Stimulated activated CD8-positive, alpha-beta memory T cell treated with anti-CD3 and anti-CD28 coated beads, Interleukin-7, amount 100 ng/mL, for 48 hours (primary cell): ENCODE measurements at places on chromosomes 3 and 15.
A peak's percentile ranks its signal among the peaks of the same experiment; 100 is the strongest.

- DNase-seq = no peak
These were observed 52.8 kb downstream of the LSM3 start for GRCh38 chr3:14231145-14231990.

DNA sequence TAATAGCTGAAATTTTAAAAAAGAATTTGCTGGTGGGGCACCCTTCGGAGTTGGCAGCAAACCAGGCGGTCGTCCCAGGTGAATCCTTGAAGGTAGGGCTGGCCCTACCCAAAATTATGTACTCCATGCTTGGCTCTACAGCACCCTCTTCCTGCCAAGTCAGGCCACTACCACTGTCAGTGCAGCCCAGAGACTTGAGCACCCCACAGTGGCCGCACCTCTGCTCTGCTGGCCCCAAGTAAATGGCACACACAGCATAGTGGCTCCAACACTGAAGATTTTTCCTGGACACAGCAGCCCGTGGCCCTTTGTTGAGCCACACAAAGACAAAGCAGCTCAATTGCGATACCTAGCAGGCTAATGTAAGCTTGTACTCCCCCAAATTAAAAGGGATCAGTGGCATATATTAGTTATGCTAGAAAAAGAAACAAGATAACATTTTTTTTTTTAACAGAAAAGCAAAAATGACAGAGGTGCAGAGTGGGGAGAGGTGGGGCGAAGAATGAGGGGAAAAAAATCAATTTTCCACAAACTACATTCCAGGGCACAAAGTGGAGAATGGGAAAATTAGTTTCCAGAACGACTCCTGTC lies 250.5 kb downstream of the UACA start:
- peak; percentile 43 for DNase-seq

GRCh38 chr3:65130782-65131181 lies 443.0 kb upstream of the ADAMTS9 start:
- no peak for DNase-seq

- DNase-seq = no peak
These were observed 142.4 kb upstream of the RGMA start for GRCh38 chr15:93231261-93231925.

- DNase-seq = no peak
These were observed 33.1 kb downstream of the RAB11A start for GRCh38 chr15:65902373-65902772.

DNA sequence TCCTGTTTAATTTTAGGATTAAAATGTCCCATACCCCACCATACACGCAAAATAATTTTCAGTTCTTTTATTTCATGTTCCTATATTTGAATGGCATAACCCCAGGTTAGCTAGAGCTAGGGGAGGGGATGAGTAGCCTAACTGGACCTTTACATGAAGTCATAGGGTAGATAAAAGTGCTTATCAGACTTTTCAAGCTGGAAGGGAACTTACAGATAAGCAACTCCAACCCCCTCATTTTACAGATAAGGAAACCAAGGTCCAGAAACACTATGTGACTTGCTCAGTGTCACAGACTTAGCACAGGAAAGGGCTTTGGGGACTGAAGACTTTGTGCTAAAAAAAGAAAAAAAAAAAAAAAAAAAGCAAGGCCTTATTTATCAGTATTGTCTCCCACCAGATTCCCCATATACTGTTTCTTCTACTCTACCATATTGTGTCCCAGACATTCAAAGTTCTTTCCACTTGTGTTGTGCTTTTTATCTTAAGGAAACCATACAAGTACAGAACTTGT lies 10.6 kb upstream of the TNIK start:
- no peak for DNase-seq

- DNase-seq = no peak
These were observed 45.0 kb upstream of the FGF12 start for GRCh38 chr3:192772240-192772894.

DNA sequence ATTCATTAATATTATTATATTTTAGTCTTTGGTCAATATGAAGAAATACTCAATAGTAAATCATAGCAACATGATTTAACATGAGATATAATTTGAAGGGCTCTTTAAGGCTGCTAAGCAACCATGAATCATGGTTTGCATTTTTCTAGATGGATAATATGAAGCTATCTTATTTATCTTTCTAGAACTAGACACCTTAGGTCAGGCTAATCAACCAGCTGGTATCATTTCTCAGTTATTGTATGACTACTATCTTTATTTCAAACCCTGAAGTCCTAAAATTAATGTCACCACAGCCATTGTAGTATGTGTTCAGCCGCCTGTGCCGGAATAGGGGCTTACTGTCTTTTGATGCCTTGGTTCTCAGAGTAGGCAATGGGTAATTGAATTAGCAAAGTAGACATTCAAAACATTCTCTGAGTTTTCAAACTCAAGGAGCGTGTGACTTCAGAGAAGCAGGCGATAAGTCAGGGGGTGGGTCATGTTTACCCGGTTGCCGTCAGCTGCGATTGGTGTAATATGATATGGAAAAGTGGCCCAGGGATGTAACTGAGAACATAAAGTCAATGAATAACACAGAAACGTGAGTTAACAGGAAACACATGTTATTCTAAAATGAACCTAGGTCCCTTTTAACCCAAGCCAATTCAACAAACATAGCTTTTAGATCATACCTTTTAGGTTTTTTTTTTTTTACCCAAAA lies 93.4 kb upstream of the CTDSPL start:
- DNase-seq = no peak

DNA sequence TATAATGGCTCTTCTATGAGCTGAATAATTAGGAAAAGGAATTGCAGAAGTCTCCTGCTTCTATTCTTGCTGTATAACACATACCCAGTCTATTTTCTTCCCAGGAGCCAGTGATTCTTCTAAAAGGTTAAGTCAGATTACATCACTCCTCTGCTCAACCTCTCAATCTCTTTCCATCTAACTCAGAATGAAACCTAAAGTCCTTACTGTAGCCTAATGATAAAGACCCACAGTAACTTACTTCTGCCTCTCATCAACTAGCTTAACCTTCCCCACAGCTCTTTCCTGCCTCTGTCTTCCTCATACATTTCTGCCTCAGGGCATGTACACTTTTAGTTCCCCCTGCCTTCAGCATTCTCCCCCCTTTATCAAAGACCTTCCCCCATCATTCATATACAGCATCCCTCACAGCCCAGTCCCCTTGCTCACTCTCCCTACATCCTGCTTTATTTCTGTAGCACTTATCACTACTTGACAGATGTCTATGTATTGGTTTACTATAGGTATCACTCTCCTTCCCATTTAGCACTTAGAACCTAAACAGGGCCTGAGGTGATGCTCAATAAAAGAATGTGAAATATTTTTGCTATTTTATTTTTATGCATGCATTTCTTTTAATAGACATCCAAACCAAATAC lies 28.5 kb upstream of the CMTM6 start:
- no peak for DNase-seq

DNA sequence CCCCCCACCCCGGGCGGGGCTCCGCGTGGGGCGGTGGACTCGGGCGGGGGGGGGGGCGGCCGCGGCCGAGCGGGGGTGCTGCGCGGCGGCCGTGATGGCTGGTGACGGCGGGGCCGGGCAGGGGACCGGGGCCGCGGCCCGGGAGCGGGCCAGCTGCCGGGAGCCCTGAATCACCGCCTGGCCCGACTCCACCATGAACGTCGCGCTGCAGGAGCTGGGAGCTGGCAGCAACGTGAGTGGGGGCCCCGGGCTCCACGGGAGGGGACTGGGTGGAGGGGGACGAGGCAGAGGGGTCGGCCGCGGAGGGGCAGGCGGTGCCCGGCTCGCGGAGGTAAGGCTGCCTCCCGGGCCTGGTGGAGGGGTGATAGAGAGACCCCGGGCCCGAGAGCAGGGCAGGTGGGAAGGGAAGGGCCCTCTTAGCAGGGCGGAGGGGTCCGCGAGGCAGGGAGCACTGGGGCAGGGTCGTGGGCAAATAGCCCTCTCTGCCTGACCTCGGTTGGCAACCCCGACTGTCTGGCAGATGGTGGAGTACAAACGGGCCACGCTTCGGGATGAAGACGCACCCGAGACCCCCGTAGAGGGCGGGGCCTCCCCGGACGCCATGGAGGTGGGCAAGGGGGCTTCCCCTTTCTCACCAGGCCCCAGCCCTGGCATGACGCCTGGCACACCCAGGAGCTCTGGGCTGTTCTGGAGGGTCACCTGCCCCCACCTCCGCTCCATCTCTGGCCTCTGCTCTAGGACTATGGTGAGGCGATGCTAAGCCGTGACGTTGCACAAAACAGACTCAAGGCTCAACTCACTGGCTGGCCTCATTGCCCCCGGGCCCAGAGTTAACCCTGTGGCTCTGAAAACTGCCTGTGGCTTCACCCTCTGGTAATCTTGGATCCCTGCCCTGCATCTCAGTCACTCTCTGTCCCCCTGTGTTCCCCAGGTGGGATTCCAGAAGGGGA lies at the start of gene ECE2:
ECE2 (plus strand) TSS at position 62 of the 950 bp plus-strand sequence; CDS start at position 194, 132 bp downstream.
- no peak for DNase-seq

DNA sequence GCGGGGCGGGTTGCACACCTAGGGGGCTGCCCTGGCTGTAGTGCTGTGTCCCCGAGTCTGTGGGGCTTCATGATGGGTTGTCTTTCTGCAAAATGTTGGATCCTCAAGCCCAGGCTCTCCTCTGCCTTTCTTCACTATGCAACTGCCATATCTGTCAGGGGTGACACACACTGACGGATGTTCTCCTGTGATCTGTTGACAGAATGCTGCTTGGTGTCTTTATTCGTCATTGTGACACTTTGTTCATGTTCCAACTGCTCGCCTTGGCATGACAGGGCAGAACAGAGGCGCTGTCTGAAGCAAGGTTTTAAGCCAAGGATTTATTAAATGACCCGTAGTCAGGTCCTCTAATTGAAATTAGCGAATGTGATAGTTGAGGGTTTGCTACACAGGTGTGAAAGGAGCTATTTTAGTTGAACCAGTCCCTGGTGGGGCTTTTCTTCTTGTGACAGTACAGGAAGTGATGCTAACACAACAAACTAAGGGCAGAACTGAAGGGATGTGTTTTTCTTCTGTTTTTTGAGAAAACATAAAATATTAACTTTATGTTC lies 173.4 kb downstream of the MCTP2 start:
- no peak for DNase-seq

- DNase-seq = no peak
These were observed 132.4 kb downstream of the FHIT start for GRCh38 chr3:61118830-61119229.

DNA sequence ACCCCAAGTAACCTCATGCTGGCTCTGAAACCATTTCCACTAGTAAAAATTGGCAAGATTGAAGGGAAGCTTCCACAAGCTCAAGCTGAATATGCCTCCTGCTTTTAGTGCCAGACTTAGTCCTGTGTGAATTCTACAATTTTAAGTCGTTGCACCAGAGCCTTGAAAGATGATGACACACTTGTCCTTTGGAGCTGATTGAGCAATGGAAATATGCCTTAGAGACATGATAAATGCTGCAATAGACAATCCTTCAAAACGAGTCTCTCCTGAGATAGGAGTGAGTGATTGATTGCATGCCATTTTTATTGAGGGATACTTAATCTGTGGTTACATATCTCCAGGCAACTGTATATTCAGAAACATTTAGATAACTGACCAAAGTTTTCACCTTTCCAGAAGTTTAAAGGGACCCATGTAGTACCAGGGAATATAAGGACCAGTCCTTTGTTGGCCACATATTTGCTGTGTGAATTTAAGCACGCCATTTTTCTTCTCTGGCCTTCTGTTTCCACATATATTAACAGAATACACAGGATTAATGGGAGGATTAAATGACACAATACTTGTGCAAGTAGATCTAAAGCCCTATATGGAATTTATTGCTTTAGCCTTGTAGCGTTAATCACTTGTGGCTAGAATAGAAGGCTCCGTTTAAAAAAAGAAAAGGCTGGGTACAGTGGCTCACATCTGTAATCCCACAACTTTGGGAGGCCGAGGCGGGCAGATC lies 65.1 kb downstream of the PPARG start:
- DNase-seq = no peak

DNA sequence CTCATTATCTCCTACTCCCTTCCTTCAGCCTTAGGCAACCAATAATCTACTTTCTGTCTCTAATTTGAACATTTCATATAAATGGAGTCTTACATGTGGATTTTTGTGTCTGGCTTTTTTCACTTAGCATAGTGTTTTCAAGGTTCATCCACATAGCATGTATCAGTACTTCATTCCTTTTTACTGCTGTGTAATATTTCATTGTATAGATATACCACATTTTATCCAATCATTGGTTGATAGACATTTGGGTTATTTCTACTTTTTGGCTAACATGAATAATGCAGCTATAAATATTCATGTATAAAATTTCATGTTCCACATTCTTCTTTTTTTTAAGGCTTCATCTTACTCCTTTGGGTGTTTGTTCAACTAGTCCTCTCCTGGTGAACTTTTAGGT lies 20.2 kb downstream of the DBR1 start:
- DNase-seq = no peak
